Activated CD8-positive, alpha-beta memory T cell treated with anti-CD3 and anti-CD28 coated beads for 24 hours (primary cell): ENCODE measurements at places on chromosomes 5 and 9.

- no peak for DNase-seq
Measured at GRCh38 chr5:127280491-127281220, 9.9 kb upstream of the MEGF10 start.

DNA sequence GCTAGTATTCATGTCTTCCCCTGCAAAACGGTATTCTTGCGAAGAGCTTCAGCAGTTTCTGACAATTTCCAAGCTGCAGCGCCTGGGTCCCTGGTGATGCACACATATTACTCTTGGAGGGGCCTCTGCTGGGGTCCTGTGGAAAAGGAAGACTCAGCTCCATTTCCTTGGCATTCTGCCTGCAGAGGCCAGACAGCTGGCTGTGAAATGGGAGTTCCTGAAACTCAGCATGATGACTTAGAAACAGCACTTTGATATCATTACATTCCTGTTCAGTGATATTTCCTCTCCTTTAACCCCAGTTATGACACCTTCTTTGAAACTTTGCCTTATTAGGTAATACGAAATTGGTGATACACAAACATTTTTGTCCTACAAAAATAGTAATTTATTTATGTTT is 98.5 kb downstream of the APBA1 start:
- no peak for DNase-seq

DNA sequence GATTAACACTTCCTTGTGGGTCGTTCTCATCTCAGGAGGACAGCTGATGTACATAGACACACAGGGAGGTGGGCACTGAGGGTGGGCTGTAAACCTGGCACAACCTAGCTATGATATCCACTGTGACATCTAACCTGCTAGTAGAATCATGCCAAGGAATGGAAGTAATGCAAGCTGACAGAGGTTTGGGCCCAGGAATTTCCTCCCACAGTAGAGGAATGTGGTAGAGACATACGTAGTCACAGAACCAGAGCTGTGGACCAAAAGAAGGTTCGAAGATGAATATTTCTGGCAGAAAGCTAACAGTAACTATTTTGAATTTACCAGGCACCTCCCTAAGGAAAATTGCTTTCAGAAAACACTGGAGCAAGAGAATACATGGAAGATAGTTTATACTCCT is 15.2 kb upstream of the DNAJC25 start:
- no peak for DNase-seq

- no peak for DNase-seq
Measured at GRCh38 chr5:111574311-111574710, 62.0 kb upstream of the STARD4 start.

DNA sequence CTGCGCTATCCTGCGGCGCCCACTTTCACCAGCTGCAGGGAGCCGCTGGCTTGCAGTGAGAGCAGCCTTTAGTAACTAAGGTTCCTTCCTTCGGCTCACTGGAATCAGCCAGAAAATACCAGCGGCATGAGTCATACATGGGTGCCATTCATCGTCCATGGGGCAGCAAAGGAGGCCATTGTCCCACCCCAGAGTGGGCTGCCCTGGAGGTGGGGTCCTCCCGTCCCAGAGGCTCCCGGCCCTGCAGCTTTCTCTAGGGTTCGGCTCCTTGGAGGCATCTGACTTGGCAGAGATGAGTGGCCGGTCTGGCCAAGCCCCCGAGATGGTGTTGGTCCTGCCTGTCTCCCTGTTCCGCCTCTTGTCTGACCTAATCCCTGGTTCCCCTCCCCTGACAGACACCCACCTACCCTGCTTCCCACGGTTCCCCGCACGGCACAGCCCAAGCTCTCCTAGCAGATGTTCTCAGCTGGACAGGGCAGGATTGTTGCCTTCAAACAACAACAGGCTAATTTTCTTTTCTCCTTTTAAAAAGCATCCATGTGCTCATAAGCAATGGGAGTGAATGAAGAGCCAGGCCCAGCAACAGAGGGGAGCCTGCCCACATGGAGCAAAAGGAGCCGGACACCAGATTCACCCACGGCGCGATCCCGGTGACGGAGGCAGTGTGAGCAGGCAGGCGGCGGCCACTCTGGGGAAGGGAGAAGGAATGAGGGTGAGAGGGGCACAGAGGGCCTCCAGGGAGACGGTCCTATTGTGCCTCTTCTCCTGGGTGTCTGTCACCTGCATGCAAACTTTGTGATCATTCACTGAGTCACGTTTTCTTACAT is 97.0 kb upstream of the COL5A1 start:
- no peak for DNase-seq

- DNase-seq = no peak
Measured at GRCh38 chr9:110623462-110624025, 44.0 kb upstream of the SVEP1 start.

DNA sequence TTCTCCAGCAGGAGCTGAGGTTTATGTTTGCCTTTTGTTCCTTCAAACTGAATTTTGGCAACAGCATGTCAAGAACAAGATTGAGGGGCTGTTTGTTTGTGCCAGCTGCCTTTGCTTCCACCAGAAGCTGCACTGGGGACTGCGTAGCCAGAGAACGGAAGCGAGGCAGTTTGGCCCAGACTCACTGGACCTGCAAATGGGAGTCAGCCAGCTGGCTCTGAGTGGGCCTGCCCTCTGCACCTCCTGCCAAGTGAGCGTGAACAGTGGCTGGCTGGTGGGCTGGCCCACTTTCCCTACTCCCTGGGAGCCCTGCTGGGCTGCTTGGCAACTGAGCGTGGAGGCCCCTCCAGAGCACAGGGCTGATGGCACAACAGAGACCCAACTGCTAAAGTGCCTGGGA is 111.6 kb downstream of the GALNT10 start:
- no peak for DNase-seq

DNA sequence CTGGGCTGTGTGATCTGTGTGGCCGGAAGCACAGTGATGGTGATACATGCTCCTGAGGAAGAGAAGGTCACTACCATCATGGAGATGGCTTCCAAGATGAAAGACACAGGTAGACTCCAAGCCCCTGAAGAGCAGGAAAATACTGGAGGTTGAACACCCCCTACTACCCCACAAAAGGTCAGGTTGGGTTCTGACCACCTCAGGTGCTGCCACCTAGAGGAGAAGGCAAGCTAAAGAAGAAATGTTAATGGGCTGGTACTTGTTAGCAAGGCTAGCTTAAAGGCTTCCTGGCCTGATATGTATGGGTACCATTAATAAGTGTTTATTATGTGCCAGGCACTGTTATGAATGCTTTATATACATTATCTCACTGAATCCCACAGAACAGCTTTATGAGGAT is 11.7 kb downstream of the NIPAL4 start:
- no peak for DNase-seq

- DNase-seq = peak; percentile 80
Measured at GRCh38 chr5:73447530-73448462, 781 bp downstream of the FOXD1 start.

DNA sequence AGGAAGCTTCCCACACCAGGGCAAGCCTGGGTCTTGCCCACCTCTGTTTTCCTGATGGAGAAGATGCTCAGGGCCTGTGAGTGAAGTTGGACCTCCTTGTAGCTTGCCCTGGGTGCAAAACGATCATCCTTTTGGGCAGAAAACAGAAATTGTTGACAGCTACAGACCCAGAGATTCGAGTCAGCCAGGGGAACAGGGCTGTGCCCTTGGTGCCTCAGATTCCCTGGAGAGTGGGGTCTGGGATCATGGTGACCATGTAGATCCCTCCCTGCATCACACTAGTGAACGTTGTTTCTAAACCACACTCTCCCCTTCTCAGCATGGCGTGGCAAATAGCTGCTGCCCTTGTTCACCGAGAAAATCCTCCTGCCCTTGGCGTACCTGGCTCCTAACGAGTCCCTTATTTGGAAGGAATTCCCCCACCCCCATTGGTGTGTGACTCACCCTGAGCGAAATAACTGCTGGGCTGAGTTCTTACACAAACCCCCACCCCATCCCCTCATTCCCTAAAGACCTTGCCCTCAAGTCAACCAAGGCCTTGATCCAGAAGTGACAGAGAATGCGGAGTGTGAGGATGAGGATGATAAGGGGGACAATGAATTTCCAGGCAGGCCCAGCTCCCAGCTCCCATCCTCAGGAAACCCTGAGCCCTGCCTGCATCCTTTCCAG is 1.1 kb upstream of the DCANP1 start:
- DNase-seq = no peak

DNA sequence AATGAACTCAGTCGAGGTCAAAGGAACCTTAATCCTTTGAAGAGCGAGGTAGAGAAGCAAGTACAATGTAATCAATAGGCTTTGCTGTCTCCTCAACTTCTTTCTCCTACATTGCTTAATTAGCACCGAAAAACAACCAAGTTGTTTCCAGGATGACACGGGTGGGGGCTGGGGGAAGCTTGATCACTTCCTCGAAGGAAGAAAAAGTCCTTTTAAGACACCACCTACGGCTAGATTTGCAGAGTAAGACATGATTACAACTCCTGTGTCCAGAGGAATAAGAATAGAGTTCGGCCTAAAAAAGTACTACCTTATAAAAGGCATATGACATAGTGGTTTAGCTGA is 811 bp upstream of the ARRDC3 start:
- DNase-seq = no peak

GRCh38 chr5:178496642-178497041 is 93.6 kb downstream of the COL23A1 start:
- no peak for DNase-seq

DNA sequence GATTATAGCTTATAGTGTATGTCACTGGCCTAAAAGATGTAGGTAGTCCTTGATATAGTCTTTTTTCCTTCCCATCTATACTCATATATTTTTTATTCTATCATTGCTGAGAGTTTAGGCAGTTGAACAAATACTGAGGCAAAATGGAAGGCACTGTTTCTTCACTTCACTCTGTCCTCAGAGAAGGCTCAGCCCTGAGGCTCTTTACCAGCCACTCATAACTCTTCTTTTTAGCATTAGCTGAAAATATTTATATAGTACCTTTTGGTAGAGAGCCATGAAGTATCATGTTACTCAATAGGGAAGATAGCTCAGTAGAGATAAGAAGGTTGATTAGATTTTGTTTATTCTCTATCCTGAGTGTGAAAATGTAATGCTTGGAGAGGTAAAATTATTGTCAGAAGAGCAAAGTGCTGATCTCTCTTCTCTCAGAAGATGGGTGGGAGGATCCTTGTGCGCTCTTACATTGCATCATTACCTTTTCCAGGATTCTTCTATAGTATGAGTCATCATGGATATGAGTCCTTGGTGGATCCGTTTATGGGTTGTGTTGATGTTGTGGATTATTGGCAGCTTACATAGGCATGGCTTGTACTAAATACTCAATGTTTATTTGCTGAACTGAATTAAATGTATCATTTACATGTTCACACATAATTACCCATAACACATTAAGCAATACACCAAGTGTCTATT is 88.1 kb downstream of the ANXA1 start:
- DNase-seq = no peak

DNA sequence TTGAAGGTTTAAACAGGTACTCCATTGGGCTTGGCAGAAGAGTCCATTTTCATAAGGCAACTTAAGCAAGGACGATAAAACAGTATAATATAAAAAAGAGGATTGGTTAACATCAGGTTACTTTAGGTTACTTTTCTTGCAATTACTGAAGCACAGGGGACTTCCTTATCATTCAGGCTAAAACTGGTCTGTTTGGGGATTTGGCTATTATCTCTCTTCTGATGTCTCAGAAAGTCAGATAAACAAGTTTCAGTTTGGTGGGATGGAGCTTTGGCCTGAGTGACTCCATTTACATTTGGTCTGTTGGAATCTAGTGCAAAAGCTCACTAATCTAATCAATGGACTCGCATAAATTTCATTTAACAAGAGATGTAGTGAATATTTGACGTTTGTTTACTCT is 8.0 kb downstream of the GAPT start:
- no peak for DNase-seq

- peak; percentile 70 for DNase-seq
Measured at GRCh38 chr5:61332851-61333320, 828 bp downstream of the ZSWIM6 start.

DNA sequence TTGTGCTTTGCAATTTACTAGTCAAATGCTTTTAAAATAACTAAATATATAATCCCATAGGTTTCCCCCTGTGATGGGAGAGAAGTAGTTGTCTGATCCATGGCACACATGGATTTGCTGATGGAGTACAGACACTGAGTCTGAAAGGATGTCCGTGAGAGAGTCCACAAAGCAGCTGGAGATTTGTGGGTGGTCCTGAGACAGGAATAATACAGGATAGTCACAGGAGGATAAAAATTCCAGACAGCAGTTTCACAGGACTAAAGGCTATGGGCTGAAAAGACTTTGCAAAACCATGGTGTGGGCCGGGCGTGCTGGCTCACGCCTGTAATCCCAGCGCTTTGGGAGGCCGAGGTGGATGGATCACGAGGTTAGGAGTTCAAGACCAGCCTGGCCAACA is 58.7 kb upstream of the ZFR start:
- no peak for DNase-seq

DNA sequence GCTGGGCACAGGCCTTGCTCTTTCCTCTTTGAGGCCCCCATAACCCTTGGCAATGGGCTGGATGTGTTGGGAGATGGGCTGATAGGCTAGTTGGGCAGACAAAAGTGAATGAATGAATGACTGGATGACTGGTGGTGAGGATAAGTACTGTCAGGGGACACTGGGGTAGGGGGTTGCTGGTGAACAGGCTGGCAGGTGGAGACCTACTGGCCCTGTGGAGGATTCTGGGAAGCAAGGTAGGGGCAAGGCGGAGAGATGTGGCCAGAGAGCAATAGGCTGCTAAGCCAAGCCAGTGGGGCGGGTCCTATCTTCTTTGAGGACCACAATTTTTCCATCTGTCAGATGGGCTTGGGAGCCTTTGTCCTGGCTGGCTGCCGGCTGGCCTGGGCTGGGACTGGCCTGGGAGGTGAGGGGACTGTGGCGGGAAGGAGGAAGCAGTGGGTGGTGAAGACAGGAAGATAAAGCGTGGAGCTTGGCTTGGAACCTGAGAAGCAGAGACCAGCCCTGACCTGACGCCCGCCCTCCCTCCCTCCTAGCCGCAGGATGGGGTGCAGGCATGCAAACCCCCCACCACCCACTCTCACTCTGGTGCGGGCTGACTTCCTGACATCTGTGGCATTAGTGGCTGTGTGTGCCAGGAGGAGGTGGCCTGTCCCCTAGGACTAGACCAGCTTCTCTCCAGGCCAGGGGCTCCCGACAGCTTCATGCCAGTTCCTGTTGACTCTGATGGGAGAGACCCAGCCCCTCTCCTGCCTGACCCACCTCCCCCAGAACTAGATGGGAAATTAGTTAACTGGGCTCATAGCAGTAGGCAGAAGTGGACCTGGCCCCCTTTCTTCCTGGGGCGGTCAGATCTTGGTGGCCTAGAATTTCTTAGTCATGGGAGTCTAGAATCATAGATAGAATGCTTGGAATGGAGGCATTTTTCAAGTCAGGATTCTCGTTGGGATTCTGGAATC is 9.5 kb downstream of the CXXC5 start:
- DNase-seq = no peak

- no peak for DNase-seq
Measured at GRCh38 chr9:120977321-120977720, 50.7 kb upstream of the TRAF1 start.

GRCh38 chr9:105233873-105234272 is 10.6 kb upstream of the SLC44A1 start:
- no peak for DNase-seq

- DNase-seq = no peak
Measured at GRCh38 chr5:135596788-135597187, 18.0 kb upstream of the CXCL14 start.
